ENCODE measurements at places on chromosomes 7 and 10. TPM values are rescaled to one million over a fixed set of nuclear protein-coding genes. Genes with fewer than 3 reads are reported as not detected.

The ANKRD7 gene
- total RNA-seq = 2.8 TPM

The HUS1 gene
- 9.8 TPM for total RNA-seq

The SPDYE6 gene
- total RNA-seq = not detected

The FAM24B gene
- 6.8 TPM for total RNA-seq

The CACNA2D1 gene
- total RNA-seq = 64.4 TPM

The PFKP gene
- total RNA-seq = 90.3 TPM

The ITGA8 gene
- total RNA-seq = 1.3 TPM

The EZH2 gene
- total RNA-seq = 6.7 TPM

The GIMAP6 gene
- under 0.01 TPM for total RNA-seq

The MNX1 gene
- total RNA-seq = not detected

The OR6V1 gene
- total RNA-seq = not detected

The CBX3 gene
- 105 TPM for total RNA-seq

The CALML5 gene
- not detected for total RNA-seq

The HOXA5 gene
- total RNA-seq = 22.1 TPM

The FAM25C gene
- not detected for total RNA-seq

The C10orf67 gene
- under 0.01 TPM for total RNA-seq

The LRRN3 gene
- 1.8 TPM for total RNA-seq

The ITPRID1 gene
- total RNA-seq = not detected

The NPY4R2 gene
- total RNA-seq = not detected

The ATOH7 gene
- total RNA-seq = not detected

The MLXIPL gene
- total RNA-seq = 0.51 TPM

The WDR11 gene
- total RNA-seq = 89.5 TPM

The OPALIN gene
- not detected for total RNA-seq

The PHYHIPL gene
- total RNA-seq = not detected

The MCM10 gene
- total RNA-seq = 0.83 TPM

The PNLIPRP1 gene
- total RNA-seq = not detected

The HKDC1 gene
- total RNA-seq = 2.1 TPM

The ADCY1 gene
- total RNA-seq = 0.51 TPM

The HECW1 gene
- total RNA-seq = 6.1 TPM

The NODAL gene
- not detected for total RNA-seq
